ENCODE measurements at places on chromosomes 1 and 21.

DNA sequence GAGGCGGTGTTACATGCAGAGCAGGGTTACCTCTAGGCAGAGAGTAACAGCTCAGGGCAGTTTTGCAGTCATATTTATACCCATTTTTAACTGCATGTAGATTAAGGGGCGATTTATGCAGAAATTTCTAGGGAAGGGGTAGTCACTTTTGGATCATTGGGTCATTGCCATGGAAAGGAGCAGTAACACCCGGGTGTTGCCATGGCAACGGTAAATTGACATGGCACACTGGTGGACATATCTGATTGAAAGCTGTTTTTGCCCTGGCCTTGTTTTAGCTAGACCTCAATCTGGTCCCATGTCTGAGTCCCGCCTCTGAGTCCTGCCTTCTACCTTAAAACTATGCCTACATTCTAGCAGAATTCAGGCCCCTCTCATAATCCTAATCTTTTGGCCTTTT lies 11.8 kb upstream of the USP1 start:
- no peak for DNase-seq

- DNase-seq: no peak
Observed at GRCh38 chr21:26655460-26655859, 82.4 kb upstream of the CYYR1 start.

- no peak for DNase-seq
Observed at GRCh38 chr1:220235462-220235861, 36.8 kb downstream of the RAB3GAP2 start.

DNA sequence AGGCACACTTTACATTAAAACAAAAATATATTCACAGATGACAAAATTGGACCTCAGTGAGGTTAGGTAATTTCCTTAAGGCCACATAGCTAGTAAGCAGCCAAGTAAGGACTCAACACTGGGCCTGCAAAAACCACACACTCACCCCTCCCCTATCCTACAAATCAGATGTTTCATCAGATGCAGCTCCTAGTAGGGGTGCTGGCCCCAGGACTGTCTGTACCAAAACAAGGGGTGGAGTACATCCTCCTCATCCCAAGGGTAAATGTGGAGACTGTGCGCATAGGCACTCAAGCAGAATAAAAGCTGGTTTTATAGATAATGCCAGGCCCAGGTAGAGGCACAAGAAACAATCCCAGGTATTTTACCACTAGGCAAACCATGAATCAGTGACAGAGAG lies 25.7 kb downstream of the URB1 start:
- no peak for DNase-seq

- DNase-seq: peak; percentile 14
Observed at GRCh38 chr1:210582205-210582970, 253.7 kb downstream of the HHAT start.

DNA sequence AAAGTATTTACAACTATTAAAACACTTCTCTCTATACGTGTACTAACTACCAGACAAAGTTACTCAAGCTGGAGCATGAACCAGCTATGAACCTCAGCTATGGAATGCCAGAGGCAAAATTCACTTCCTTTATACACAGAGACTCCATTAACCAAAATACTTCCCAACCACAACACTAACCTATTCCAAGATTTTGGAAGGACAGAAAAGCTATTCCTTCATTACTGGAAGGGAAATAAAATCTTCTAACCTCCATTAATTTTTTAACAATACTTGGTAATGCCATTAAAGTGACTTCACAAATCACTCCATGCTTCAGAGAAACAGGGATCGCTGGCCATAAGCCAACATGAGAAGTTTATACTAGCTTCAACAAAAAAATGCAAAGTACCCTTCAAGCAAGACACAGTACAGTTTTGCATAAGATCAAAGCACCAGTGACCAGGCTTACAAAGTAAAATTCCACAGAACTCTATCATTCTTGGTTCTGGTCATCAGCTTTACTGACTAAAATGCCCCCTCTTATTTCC lies 58.0 kb downstream of the PUM1 start:
- no peak for DNase-seq

DNA sequence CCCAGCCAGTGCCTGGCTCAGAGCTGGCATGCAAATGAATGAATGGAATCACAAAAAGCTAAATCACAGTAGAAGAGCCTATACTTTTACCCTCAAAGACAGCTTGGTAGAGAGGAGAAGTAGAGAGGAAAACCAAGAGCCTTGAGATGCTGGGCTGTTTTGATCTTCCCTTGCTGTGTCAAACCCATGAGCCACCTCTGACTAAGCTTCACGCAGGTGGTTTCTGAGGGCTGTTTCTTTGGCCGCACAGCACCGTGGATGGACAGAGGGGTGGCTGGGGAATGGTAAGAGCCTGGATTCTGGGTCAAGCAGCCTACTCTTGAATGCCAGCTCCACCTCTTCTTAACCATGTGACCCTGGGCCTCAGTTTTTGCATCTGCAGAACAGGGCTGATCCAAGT lies 18.6 kb downstream of the ABCG1 start:
- DNase-seq: no peak

- peak; percentile 92 for DNase-seq
Observed at GRCh38 chr1:201503397-201504176, 3.3 kb downstream of the CSRP1 start.

GRCh38 chr1:54919367-54920359 lies 32.7 kb upstream of the DHCR24 start:
- no peak for DNase-seq

GRCh38 chr1:112872551-112872962 lies 83.4 kb downstream of the SLC16A1 start:
- peak; percentile 81 for DNase-seq

DNA sequence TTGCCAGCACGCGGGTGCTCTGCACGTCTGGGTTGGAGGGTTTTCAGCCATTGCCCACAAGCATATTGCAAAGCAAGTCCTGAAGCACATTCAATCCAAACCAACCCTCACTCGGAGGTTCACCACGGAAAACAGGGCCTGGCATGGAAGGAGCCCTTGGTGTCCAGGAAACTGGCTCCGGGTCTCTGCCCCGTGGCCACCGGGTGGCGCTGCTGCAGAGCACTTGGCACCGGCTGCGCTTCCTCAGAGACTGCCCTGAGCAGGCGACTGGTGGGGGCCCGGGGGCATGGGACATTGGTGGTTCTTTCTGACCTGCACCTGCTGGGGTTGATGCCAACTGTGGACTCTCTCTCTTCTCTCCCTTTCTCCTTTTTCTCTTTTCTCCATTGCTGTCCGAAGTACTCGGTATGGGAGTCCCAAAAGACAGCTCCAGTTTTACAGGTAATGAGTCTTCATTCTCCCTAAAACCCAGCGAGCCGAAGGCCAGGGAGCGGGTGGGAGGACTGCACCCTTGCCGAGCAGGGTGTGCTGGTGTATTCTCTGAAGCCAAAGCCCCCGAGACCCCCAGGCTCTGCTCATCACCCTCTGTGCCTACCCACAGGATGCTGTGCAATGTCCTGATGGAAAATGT lies 4.1 kb upstream of the KCNAB2 start:
- DNase-seq: peak; percentile 68

- DNase-seq: no peak
Observed at GRCh38 chr1:17276568-17276967, 27.7 kb downstream of the PADI3 start.

GRCh38 chr21:21114461-21114860 lies 116.3 kb downstream of the NCAM2 start:
- no peak for DNase-seq

GRCh38 chr1:78096976-78097375 lies 51.2 kb downstream of the GIPC2 start:
- no peak for DNase-seq

- DNase-seq: no peak
Observed at GRCh38 chr1:89844241-89844807, 23.5 kb downstream of the LRRC8D start.

DNA sequence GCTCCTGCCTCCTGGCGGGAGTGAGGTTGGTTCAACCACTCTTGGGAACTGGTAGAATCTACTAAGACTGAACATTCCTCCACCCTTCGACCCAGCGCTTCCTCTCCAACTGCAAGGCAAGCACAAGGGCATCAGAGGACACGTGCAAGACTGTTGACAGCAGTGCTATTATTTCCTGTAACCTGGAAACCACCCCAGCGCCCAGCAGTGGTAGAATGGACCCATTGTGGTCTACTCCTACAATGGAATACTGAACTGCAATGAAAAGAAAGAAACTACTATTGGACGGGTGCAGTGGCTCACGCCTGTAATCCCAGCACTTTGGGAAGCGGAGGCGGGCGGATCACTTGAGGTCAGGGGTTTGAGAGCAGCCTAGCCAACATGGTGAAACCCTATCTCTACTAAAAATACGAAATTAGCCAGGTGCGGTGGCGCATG lies 33.0 kb upstream of the TARDBP start:
- DNase-seq: no peak

DNA sequence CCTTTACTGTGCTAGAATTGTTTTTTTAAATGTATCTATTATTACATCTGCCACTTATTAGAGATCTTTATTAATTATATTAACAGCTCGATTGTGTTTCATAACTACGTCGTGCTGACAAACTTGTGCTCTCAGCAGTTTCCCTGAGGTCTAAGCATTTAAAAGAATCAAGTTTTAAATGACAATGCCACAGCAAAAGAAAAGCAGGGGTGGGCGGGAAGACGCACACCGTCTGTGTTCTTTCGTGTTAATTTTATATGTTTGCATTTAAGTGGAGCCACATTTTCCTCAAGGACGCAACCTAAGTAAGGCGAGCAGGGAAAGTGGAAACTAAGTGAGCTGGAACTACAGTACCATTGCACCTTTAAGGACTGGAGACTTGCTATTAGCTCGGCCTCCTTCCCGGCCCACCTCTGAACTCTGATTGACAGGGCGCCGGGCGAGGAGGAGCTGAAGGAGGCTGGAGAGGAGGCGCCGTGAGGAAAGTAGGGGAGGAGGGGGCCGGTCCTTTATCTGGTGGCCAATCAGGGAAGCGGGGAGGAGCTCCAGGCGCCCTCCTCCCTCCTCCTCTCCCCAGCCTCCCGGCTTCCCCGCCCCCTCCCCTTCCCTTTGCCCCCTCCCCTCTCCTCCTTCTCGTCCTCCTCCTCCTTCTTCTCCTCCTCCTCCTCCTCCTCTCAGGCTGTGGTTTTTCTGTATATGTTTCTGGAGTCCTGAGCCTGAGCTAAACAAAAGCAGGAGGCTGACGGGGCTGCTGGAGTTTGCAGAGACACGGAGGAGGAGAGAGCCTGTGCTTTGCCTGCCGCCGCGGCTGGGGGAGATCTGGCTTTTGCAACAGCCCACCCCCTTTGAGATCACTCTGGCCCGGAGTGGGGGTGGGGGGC lies at the start of gene PBX1:
Gene PBX1 (plus strand): TSS at position 724 of the 881 bp plus-strand sequence.
- DNase-seq: peak; percentile 99

GRCh38 chr1:7474786-7475502 lies 296.2 kb upstream of the VAMP3 start:
- DNase-seq: no peak

GRCh38 chr1:29631361-29631760 lies 395.0 kb downstream of the PTPRU start:
- DNase-seq: no peak

DNA sequence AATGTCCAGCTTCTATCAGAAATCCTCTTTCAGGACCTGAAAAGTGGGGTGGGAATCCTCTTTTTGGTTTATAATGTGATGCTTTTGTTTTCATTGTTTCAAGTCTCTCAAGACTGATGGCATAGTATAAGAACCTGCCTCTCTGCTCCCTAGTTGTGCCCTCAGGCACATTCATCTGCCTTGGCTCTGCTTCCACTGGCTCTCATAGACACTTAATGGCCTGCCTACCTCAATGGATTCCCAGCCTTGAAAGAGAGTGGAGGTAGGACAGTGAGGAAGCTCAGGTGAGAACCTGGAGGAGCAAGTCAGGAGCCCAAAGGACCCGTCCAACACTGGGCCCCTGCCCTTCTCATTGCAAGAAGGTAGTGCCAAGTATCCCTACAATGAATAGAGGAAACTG lies 4.8 kb downstream of the TTLL7 start:
- peak; percentile 60 for DNase-seq

GRCh38 chr1:71046891-71047634 lies 553 bp downstream of the PTGER3 start:
- DNase-seq: peak; percentile 47

DNA sequence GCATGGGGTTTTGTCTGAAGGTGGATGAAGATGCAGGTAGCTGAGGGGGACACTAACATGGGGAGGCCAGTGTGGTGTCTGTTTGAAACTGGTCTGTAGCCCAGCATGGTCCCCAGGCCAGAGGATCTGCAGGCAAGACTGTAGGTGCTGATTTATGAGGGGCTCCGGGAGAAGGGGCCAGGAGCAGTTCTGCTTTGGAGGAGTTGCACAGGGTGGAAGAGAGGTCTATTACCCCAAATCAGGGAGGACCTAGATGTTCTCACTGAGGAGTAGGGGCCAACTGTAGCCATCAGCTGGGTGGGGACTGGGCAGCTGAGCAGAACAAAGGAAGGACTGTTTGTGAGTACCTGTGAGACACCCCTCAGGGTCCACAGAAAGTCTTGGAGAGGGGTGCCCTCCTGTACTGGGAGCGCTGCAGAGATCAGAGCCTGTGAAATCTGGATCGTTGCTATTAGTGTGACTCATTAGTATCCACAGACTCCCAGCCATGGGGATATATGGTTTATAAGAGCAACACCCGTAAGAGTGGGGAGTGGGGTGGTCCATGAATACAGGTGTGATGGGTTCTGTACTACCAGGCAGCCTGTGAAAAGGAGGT lies 64.3 kb upstream of the IRF2BP2 start:
- no peak for DNase-seq

GRCh38 chr1:226523646-226524406 lies 24.7 kb upstream of the STUM start:
- no peak for DNase-seq

DNA sequence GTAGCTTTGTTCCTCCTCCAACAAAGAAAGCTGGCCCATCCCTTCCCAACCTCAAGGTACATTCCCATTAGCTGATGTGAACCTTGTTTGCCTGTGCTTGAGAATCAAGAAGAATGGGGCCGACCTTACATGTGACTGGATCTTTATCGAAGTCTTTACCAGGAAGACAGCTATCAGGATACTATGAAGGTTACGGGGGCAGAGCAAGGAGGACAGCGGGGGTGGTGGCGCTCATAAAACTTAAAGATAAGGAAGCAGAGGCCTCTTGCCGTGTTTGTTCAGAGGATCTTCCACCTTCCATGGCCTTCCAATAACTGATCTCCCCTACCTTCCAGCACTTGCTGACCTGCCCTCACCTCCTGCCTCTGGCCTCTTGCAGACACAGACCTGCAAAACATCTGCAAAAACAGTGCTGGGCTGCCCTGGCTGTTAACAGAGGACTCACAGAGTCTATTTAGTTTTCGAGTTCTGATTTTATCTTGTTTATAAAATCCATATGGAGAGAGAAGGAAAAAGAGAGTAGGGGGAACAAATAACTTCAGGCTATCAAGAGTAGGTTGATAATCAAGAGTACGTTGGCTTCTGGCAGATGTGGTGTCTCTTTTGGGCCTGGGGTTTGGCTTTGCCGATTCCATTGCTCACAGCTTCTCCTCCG lies 198.0 kb downstream of the HUNK start:
- no peak for DNase-seq

- DNase-seq: no peak
Observed at GRCh38 chr1:204498981-204499380, 4.4 kb upstream of the PIK3C2B start.

DNA sequence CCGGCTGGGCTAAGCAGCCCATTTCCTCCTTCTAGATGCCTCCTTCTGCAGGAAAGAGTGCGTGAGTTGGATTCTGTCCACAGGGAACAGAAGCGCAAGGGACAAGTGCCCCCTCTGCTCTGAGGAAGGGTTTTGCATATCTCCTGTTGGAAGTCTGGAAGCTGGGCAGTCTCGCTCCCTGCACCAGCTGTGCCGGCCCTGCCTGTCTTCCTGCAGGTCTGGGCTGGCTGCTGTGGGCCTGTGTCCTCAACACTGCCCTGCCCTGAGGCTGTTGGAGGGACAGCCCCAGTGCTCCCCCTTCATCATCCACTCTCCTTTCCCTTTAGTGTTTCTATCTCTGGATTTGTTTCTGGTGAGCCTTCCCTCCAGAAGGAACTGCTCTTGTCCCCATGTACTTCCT lies 21.8 kb downstream of the ADARB1 start:
- peak; percentile 65 for DNase-seq

GRCh38 chr1:85450832-85451231 lies 14.1 kb downstream of the DDAH1 start:
- DNase-seq: no peak
